Activated T-helper 1 cell treated with anti-CD3 and anti-CD28 coated beads, Interleukin-12 subunit alpha, Interleukin-12 subunit beta, Interleukin-2, Interleukin-4 antibody, amounts not matched to agents 30 ng/mL and 10 ng/mL and 1 ng/mL, durations not matched to agents 14 hours and 24 hours and 36 hours (primary cell): ENCODE measurements at places on chromosomes 7 and 10.

GRCh38 chr7:140631021-140631420, 9.6 kb downstream of the DENND2A start:
- no peak for DNase-seq

GRCh38 chr10:70656489-70656888, 15.8 kb upstream of the ADAMTS14 start:
- peak; percentile 42 for DNase-seq

GRCh38 chr10:103429647-103430046, 22.5 kb downstream of the CALHM2 start:
- peak; percentile 19 for DNase-seq

GRCh38 chr7:36280840-36281812, 108.5 kb upstream of the ANLN start:
- DNase-seq: no peak

GRCh38 chr7:143002898-143003297, 24.0 kb downstream of the OR9A2 start:
- no peak for DNase-seq

- no peak for DNase-seq
Observed at GRCh38 chr7:113636727-113637421, 281.9 kb downstream of the PPP1R3A start.

GRCh38 chr7:67990003-67990402, 993.4 kb downstream of the TYW1 start:
- DNase-seq: no peak

GRCh38 chr7:80827239-80827633, 91.6 kb downstream of the SEMA3C start:
- DNase-seq: no peak

GRCh38 chr7:120303105-120303504, 30.1 kb downstream of the KCND2 start:
- DNase-seq: no peak

GRCh38 chr7:139534966-139535651, 11.6 kb downstream of the CLEC2L start:
- DNase-seq: no peak
